Hepatocyte (in vitro differentiated cells): ENCODE measurements at places on chromosomes 3 and 15. TPM values are rescaled to one million over a fixed set of nuclear protein-coding genes. Genes with fewer than 3 reads are reported as not detected.
A peak's percentile ranks its signal among the peaks of the same experiment; 100 is the strongest.

Gene CCR1
- 2.7 and 3.5 TPM in 2 replicates for total RNA-seq

Gene POPDC2
- total RNA-seq, result 2.7 and 3.9 TPM in 2 replicates

Gene CISH
- 4.0 and 5.9 TPM in 2 replicates for total RNA-seq

Gene GXYLT2
- total RNA-seq, result 23.6 and 35.7 TPM in 2 replicates

Gene ONECUT1
- 9.5 and 15.2 TPM in 2 replicates for total RNA-seq

Gene GOLGA8J
- 0.13 TPM in 1 of 2 replicates, not detected in the other for total RNA-seq

Gene GPR160
- total RNA-seq, result 87.9 and 96.2 TPM in 2 replicates

Gene TMC3
- 0.12 and 0.43 TPM in 2 replicates for total RNA-seq

Gene MESP1
- 0.48 and 0.50 TPM in 2 replicates for total RNA-seq

GRCh38 chr3:36678216-36679013 is 85.9 kb downstream of the DCLK3 start:
- H3K27me3 ChIP-seq, result no peaks in the 10 kb centered on the region
- H3K4me3 ChIP-seq, result no peak overlapping the region
- no peaks in the 10 kb centered on the region for H3K36me3 ChIP-seq

GRCh38 chr3:82875401-82875800 is 1114.0 kb upstream of the GBE1 start:
- H3K4me1 ChIP-seq, result no peaks in the 10 kb centered on the region
- H3K36me3 ChIP-seq, result no peaks in the 10 kb centered on the region
- no peaks in the 10 kb centered on the region for H3K27me3 ChIP-seq
- no peak overlapping the region for H3K27ac ChIP-seq
- H3K4me3 ChIP-seq, result no peak overlapping the region

DNA sequence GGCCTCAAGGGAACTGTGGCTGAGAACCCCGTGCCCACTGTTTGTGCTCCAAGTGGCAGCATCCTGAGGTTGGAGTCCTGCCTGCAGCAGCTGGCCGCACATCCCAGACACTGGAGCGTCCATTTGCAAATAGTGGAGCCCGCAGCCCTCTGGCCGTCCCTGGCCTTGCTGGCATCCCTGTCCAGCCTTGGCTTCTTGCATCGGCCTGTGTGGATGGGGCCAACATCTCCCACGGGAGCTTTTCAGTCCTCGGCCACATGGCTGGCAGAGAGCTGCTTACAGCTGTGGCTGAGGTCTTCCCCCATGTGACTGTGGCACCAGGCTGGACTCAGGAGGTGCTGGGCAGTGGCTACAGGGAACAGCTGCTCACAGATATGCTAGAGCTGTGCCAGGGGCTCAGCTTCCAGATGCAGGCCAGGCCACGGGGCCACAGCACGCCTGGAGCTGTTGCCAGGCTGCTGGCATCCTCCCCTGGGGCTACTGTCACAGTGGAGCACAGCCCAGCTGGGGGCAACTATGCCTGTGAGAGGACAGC is 71.2 kb downstream of the FAM43A start:
- no peaks in the 10 kb centered on the region for H3K36me3 ChIP-seq
- no peak overlapping the region for H3K27ac ChIP-seq
- H3K4me1 ChIP-seq, result no peaks in the 10 kb centered on the region
- peaks cover 1% of the 10 kb centered on the region for H3K27me3 ChIP-seq

DNA sequence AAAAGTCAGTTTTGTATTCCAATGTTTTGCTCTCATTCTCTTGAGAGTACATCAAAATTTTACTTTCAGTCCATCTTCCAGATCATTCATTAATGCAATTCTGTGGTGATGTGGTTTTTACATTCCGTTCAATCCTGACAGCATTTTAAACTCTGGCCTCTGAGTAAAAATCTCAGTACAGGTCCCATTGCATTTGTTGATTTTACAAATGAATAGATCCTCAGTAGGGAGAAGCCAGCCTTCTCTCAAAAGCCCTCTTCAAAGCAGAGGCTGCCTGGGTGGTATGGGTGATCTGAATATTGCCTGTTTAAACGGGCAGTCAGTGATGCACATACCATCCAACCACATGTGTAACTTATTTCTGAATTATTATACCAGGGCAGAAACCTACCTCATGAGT is 72.5 kb upstream of the TSC22D2 start:
- no peaks in the 10 kb centered on the region for H3K4me1 ChIP-seq
- no peaks in the 10 kb centered on the region for H3K36me3 ChIP-seq
- no peaks in the 10 kb centered on the region for H3K27me3 ChIP-seq
- no peak overlapping the region for H3K4me3 ChIP-seq
- DNase-seq, result no peak
- no peak overlapping the region for H3K27ac ChIP-seq

DNA sequence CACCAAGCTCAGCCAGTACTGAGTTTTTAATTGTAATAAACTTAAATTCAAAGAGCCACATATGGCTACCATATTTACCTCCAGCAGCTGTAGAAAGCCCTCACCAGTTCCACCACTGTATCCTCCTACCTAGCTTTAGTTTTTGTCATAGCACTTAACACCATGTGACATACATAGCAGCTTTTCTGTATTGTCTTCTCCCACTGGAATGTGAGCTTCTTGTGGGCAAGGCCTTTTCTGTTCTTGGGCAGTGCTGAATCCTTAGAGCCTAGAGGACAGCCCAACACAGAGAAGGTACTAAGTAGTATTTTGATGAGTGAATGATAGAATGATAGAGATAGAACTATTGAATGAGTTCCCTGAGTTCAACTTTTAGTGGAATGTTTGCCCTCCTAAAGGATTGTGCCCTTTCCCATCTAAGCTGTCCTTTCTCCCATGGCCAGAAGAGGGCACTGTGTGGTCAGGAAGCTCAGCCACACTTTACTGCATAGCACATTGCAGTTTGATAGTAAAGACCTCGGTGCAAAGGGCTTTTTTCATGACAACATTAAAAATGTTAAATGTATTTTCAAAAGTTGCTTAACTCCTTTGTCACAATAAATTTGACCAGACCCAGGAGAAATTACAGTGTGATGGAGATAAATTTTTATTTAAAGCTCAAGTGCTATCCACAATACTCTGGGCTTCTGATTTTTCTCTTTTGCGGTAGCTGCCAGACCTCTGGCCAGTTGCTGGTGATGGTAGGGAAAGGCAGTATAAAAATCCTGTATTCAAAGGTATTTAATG is 115.8 kb downstream of the GHSR start:
- DNase-seq, result peak; percentile 76
- no peaks in the 10 kb centered on the region for H3K27me3 ChIP-seq
- no peak overlapping the region for H3K4me3 ChIP-seq

GRCh38 chr3:152756807-152757206 is 78.1 kb upstream of the P2RY1 start:
- no peaks in the 10 kb centered on the region for H3K36me3 ChIP-seq
- no peak for DNase-seq
- no peak overlapping the region for H3K4me3 ChIP-seq
- H3K27me3 ChIP-seq, result no peaks in the 10 kb centered on the region
- H3K4me1 ChIP-seq, result no peaks in the 10 kb centered on the region
